H4 (cell line): ENCODE measurements at places on chromosomes 1 and 21. TPM values are rescaled to one million over a fixed set of nuclear protein-coding genes. Genes with fewer than 3 reads are reported as not detected.

GRCh38 chr1:54046671-54047383, 6.2 kb downstream of the TMEM59 start:
- no peak for DNase-seq

The CCDC27 gene
- total RNA-seq: not detected in 2 replicates

The OR2G6 gene
- total RNA-seq: not detected in 2 replicates

DNA sequence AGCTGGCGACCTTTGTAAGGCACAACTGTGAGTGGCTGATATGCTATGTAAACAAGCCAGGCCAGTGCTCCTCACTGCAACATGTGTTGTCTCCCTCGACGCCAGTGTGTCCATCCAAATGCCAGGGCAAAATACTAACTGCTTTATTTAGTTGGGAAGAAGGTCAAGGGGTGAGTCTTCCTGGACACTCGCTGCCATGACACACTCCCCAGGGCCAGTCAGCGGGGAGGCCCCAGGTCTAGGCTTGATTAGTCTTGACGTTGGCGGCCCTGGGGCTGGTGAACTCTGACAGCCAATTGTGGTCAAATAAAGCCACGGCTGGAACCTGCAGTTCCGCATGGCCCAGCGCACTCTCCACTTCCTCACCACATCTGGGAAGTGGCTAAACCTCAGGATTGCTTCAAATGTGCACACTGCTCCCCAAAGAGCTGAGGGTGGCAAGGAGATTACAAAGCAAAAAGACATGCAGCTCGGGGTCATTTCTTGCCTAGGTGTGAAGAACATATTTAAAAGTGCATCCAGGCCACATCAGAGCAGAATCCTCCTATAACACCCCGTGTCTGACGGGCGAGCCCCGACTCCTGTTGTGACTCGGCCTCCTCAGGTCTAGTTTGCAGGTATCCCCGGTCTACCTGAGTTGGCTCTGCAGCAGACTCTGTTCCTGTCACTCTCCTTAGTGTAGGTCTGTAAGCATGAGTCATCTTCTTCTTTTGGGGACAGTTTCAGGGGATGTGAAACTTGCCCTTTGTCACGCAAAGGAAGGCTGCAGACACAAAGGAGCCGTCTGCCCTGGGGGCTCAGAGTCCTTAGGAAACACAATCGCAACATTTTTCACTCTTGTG, 183.5 kb downstream of the RUNX1 start:
- peak; percentile 72 for DNase-seq

DNA sequence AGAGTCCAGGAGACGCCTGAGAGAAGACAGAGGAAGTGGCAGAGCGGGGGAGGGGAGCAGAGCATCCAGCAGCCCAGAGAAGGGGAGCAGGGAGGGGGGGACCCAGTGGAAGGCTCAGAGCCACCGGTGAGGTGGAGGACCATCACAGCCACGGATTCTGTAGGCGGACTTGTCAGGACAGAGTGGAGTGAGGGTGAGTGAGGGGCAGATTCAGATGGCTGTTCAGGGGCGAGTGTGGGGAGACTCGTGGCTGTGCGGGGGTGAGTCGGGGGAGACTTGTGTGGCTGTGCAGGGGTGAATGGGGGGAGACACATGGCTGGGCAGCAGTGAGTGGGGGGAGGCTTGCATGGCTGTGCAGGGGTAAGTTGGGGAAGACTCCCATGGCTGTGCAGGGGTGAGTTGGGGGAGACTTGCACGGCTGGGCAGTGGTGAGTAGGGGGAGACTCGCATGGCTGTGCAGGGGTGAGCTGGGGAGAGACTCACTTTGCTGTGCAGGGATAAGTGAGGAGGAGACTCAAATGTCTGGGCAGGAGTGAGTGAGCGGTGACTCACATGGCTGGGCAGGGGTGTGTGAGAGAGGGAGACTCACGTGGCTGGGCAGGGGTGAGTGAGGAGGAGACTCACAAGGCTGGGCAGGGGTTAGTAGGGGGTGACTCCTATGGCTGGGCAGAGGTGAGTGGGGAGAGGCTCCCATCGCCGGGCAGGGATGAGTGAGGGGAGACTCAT, 56.8 kb upstream of the ABCG1 start:
- no peak for DNase-seq

The CFHR3 gene
- not detected in 2 replicates for total RNA-seq

DNA sequence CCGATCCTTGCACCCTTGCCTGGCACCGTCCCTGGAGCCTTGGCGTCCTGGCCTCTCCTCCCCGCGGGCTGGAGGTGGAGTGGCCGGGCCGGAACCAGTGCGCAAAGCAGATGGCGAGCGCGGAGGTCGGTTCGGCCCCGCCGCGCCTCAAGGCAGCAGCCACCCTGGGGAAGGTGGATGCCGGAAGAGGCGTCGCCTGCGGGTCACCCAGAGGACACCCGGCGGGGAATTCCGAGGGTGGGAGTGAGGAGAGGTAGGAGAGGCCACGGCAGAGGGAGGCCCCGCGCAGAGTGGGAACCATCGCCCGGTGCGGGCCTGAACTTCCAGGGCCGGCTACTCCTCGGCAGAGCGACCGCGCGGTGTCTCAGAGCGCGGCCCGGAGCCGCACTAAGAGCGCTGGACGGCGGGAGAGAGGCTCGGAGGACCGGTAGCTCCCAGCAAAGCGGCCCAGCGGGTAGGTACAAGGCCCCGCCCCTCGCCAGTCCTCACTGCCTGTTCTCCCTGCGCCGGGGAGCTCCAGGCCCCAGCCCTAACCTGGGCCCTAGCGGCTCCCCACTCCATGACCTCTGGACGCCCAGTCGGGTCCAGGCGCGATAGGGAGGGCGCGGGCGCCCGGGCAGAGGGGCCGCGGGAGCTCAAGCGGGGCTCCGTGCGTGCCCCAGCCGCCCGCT, at the start of gene RNF207:
RNF207 (plus strand) TSS at position 271 of the 671 bp plus-strand sequence. CDS start 417 bp downstream, outside the sequence.
- DNase-seq: no peak

The TNFSF4 gene
- total RNA-seq: 0.21 and 1.2 TPM in 2 replicates

GRCh38 chr21:45224189-45224938, 63.3 kb downstream of the POFUT2 start:
- DNase-seq: no peak

DNA sequence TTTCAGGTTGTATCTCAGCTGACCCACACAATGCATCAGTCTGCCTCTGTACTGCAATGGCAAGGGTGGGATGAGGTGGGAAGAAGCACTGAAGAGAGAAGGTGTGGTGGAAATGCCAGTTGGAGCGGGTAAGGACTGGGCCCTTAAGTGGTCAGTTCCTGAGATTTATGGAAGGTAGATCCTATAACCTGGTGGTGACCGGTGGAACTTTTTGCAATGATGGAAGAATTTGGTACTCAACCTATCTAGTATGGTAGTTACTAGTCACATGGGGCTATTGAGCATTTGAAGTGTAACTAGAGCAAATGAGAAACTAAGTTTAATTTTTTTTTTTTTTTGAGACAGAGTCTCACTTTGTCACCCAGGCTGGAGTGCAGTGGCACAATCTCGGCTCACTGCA, 8.2 kb upstream of the HPCAL4 start:
- no peak for DNase-seq

- no peak for DNase-seq
Measured at GRCh38 chr1:20137055-20137454, 2.1 kb upstream of the PLA2G2F start.

- no peak for DNase-seq
Measured at GRCh38 chr1:172820475-172821158, 161.7 kb downstream of the FASLG start.

GRCh38 chr1:195594322-195594721, 1013.9 kb downstream of the KCNT2 start:
- DNase-seq: no peak

DNA sequence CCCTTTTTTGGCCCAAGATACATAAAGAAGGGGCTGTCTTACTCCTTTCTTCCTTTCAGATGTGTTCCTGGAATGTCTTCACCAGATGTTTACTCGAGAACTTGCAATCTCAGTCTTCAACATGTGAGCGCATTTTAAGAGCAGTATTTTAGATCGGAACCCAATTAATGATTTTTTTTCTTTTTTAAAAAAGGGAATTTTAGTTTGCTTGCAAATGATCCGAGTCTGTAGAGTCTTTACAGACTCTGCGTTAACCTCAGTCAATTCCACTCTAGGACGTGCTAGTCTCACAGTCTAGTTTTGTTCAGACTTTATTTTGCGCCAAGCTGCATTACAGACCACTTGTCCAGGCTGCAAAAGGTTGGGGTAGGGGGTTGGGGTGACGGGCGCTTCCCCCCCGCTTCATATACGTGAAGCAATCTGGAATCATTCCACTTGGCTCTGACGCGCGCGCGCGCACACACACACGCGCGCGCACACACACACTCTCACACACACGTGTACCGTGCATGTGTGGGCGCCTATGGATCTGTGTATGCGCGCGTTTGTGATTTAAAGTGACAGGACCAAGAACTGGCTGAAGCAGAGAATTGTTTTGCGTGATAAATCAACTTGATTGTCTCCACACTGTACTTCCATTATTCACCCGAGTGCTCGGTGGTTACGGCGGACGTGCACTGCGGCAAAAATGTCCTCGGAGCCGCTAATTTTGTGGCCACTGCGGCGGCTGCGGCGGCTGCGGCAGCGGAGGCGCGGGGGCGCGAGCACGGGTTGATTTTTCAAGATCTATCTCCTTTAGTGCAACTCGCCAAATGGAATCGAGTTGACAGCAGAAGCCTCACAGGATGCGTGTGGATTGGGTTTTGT, 25.6 kb upstream of the NFIA start:
- DNase-seq: no peak

GRCh38 chr1:43824795-43825194, 108.8 kb upstream of the ARTN start:
- DNase-seq: no peak

The FASLG gene
- total RNA-seq: not detected in 2 replicates

- DNase-seq: no peak
Measured at GRCh38 chr1:186595969-186596368, 84.3 kb downstream of the PTGS2 start.

DNA sequence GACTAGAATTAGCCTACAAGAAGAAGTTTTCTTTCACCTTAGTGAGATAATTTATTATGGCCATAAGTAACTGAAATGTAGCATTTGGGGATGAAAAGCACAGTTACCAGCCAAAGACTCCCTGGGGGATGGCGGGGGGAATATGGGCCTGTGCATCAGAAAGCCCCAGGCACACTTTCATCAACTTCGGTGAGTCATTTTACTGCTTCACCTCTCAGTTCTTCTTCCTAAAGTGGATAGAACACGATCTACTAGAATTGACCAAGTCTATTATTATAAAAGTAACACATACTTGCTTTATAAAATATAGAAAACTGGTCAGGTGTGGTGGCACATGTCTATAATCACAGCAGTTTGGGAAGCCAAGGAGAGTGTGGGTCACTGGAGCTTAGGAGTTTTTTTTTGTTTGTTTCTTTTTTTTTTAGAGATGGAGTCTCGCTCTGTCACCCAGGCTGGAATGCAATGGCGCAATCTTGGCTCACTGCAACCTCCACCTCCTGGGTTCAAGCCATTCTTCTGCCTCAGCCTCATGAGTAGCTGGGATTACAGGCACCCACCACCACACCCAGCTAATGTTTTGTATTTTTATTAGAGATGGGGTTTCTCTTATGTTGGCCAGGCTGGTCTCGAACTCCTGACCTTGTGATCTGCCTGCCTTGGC, 141.8 kb downstream of the ZZZ3 start:
- peak; percentile 67 for DNase-seq

DNA sequence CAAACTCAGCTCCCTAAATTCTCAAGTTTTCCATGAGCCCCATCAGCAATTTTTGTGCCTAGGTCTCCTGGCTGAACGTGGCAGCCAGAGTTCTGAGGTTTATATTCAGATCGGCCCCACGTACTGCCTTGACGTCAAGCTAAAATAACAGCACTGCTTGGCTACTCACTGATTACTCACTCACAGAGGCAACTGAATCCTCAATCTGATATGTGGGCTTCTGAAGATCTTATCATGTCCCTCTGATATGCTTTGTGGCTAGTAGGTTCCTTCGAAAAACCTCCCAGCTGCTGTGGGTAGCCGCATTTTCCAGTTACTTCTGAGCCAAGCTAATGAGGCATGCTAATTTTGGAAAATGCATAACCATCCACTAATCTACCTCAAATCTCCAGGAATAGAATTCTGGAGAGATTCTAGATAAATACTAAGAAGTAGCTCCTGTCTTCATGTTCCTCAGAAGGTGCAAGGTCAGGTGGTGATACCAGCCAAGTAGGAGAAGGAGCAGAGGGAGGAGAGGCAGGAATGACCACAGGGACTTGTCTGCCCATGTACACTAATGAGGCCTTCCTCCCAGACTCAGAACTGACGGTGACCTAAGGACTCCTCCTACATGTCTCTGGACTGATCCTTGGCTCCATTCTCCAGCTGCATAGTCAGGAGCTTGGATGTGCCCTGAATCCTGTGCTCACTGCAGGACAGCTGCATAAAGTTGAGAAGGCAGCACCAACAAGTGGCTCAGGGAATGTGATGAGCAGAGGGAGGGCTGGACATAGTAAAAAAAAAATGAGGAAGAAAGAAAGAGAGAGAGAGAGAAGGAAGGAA, 263.7 kb downstream of the TNR start:
- peak; percentile 47 for DNase-seq
